Central memory CD4-positive, alpha-beta T cell (primary cell): ENCODE measurements at places on chromosomes 2 and 18.

- no peak for DNase-seq
These were observed 59.9 kb downstream of the SMAD2 start for GRCh38 chr18:47870605-47871004.

DNA sequence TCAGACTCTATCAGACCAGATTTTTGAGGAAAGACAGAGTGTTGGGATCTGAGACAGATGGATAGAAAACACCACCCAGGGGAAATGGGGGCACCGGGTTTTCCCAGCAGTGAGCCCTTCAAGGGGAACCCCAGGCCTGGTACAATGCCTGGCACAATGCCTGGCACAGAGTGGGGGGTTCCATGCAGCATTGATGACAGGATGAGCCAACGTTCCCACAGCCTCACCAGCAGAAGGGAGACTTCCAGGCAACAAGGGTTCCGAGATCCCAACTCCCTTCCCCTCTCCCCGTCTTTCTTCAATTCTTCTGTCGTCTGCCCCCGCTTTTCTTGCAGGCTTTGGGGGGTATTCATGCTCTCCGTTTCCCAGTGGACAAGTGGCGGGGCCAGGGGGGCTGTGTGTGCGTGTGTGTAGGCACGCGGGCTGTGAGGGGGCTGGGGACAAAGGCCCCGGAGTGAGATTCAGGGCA, 132.1 kb upstream of the HAAO start:
- no peak for DNase-seq

- no peak for DNase-seq
These were observed 24.0 kb upstream of the DSEL start for GRCh38 chr18:67540559-67540958.

GRCh38 chr2:19872302-19872701, 29.5 kb downstream of the TTC32 start:
- no peak for DNase-seq

- no peak for DNase-seq
These were observed 306.0 kb downstream of the CLIP4 start for GRCh38 chr2:29420999-29421782.

DNA sequence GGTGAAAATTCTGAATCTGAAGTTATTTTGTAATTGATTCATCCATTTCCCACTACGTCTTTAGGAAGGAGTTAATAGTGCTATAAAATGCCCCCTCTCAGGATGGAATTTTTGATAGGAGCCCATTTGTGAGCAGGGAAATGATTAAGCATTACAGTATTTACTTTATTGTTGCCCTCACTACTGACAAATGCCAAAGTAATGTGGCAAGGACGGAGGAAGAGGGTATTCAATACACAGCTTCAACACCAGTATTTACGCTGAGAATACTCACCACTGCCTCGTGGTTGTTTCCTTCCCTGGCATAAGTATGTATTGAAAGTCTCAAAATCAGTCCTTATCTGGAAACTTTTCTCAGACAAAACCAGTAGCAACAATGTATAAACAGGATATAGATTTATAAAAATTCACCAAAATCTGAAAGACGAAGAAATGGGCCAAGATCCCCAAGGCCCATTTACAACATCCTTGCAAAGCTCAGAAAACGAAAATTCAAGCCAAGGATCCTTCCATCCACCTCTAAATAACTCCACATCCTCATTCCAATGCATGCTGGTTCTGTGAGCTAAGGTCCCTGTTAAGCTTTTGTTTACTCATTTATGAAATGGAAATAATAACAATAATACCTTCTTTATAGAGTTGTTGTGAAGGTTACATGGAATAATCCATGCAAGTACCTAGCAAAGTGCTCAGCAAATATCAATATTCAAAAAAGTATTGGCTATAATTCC, 29.3 kb downstream of the FEZ2 start:
- DNase-seq, result no peak

- no peak for DNase-seq
These were observed 3.2 kb upstream of the KIDINS220 start for GRCh38 chr2:8840475-8841091.

- DNase-seq, result no peak
These were observed 101.8 kb downstream of the CD226 start for GRCh38 chr18:69845593-69846506.

DNA sequence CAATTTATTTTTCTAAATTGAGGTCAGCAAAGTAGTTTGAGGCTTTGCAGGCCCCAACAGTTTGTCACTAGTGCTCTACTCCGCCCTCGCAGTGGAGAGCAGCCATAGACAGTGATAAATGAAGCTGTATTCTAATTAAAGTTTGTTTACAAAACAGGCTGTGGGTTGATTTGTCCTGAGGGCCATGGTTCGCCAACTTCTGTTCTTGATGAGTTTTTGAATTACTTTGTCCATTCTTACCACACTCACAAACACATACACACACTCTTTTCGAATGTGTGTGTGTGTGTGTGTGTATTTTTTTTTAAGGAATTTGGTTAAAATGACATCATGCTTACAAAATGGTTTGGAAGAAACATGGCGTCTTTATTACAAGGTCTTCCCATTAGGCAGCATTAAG, 68.6 kb downstream of the MTCL1 start:
- DNase-seq, result no peak

- no peak for DNase-seq
These were observed 219.9 kb upstream of the FBXO11 start for GRCh38 chr2:48126162-48126561.

- no peak for DNase-seq
These were observed 198.7 kb downstream of the MCFD2 start for GRCh38 chr2:46716927-46717326.

DNA sequence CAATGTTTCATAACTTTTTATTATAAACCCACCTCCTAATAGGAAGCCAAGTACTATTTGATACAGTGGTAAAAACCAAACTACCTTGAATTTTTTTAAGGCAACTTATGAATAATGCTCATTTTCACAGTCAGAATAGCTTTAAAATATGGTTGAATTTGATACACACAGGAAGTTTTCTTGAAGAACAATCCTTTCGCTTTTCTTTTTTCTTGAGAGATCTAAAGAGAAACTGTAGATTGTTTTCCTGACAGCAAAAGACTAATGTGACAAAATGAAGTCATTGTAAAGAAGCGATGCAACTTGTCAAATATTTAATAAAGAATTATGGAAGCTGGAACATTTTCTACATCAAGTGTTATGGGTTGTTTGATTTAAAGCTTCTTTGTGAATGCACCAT, 227.7 kb downstream of the ALPK2 start:
- DNase-seq, result no peak

DNA sequence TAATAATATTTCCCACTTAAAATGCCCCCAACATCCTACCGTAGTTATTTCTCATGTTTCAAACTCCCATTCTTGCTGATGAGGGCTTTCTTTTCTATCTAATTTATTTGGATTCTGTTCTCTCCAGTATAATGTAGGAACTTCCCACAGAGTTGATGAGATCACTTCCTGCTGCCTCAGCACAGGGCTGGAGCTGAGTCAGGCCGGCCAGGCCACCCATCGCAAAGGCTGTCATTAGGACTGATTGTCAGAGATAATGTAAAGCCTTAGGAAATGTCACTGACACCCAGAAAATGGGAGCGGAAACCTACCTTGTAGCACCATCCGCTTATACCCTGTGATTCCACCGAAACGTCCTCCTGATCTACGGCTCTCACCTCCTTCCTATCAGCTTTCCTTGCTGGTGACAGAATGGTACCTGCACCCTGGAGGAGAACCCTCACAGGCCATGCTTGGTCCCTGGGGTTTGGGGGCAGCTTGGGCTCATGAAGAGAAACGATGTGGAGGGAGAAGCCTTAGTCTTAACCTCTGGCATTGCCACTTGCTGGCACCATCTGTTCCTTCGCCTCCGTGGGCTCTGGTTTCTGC, 672.8 kb upstream of the ID2 start:
- no peak for DNase-seq

GRCh38 chr2:156653675-156654074, 217.5 kb downstream of the GPD2 start:
- no peak for DNase-seq

GRCh38 chr2:246489-247144, 17.2 kb downstream of the SH3YL1 start:
- DNase-seq, result peak; percentile 29

GRCh38 chr2:74887445-74887951, 53.6 kb downstream of the HK2 start:
- no peak for DNase-seq

- DNase-seq, result no peak
These were observed 372.8 kb downstream of the MTX2 start for GRCh38 chr2:176642074-176642473.

- DNase-seq, result peak; percentile 55
These were observed 32.2 kb downstream of the QPCT start for GRCh38 chr2:37376421-37377186.

- DNase-seq, result no peak
These were observed 499 bp downstream of the COBLL1 start for GRCh38 chr2:164840930-164841718.

- no peak for DNase-seq
These were observed 256.3 kb downstream of the CCDC178 start for GRCh38 chr18:33184175-33184574.

DNA sequence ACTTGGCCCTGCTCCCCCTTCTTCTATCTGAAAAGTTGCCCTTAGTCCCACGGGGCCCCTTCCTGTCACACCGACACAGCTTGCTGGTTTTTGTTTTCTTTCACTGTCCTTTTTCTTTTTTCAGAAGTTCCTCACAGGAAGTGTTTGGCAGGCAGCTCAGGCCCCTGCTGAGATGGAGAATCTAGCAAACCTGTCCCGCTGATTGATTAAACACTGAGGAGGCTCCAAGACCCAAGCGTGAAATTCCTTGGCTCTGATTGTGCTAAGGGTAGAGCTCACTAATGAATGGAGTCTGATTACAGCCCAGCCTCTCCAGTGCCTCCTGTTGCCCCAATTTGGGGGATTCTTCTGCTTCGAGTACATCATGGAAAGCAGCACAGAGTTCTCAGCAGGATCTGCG, 365.9 kb upstream of the MEX3C start:
- DNase-seq, result no peak

DNA sequence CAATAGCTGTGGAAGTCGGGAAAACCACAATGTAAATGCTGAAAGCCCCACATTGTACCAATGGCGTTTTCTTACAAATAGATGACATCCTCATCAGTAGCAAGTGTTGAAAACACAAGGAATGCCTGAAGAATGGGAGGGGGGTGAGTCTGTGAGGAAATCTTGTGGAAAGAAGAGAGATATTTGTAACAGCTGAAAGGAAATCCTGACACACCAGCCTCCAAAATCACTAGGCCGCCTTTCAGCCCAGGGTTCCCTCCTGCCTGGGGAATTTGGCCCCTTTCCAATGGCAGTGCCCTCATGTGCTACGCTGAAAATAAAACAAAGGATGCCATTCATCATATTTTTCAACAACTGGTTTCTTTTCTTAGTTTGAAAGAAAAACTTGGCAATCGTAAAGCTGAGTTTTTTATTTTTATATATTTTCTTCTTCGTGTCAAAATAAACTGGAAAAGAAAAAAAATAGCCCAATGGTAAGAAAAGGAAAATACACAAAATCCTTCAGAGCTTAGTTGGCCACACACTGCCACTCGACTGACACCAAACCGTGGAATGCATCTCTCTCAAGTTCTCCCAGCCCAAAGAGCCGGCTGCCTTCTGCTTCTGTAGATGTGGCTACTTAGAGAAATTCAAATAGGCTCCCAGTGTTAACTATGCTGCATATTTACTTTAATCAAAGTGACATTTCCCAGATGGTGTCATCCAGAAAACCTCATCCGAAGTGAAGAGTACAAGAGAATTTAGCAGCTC, 52.0 kb downstream of the FTCDNL1 start:
- DNase-seq, result no peak

- no peak for DNase-seq
These were observed at the start of gene GREB1L for GRCh38 chr18:21242141-21242779. TSS of gene GREB1L (plus strand) at chr18:21242232. CDS start at chr18:21383519, 141,287 bp downstream.

DNA sequence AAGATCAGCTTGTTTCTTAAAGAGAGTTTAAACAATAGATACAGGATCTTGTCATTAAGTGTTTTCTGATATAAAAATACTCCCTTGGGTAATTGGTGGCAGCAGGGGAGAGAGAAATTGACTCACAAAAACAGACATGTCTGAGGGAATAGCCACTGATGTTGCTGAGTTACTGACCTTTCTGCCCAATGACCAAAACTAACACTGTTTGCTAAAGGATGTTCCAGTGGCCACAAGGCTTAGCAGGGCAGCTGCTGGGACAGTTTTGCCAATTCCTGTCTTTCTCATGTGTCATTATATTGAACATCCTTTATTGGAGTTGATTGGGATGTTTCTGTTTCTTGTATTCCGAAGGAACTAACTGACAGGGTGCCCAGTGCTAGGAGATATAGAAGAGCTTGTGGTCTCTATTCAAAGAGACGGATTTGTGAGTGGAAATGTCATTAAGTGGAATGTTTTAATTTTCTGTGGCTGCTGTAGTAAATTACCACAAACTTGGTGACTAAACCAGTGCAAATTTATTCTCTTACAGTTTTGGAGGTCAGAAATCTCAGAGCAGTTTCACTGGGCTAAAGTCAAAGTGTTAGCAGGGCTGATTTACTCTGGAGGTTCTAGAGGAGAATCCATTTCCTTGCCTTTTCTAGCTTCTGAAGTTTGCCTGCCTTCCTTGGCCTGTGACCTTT, 124.8 kb upstream of the RMDN2 start:
- no peak for DNase-seq

DNA sequence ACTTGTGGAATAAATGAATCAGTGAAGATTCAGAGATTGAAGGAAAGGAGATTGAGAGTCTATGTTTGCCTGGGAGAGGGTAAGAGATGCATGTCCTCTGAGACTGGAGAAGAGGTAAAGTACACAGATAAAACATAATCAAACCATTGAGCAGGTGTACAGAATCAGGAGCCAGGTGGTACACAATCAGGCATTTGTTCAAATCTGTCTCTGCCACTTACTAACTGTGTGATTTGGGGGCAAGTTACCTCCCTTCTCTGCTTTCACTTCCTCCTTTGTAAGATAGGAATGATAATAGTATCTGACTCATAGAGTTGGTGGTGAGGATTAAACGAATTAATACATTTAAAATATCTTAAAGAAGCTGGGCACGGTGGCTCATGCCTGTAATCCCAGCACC, 94.0 kb downstream of the CDK15 start:
- no peak for DNase-seq

DNA sequence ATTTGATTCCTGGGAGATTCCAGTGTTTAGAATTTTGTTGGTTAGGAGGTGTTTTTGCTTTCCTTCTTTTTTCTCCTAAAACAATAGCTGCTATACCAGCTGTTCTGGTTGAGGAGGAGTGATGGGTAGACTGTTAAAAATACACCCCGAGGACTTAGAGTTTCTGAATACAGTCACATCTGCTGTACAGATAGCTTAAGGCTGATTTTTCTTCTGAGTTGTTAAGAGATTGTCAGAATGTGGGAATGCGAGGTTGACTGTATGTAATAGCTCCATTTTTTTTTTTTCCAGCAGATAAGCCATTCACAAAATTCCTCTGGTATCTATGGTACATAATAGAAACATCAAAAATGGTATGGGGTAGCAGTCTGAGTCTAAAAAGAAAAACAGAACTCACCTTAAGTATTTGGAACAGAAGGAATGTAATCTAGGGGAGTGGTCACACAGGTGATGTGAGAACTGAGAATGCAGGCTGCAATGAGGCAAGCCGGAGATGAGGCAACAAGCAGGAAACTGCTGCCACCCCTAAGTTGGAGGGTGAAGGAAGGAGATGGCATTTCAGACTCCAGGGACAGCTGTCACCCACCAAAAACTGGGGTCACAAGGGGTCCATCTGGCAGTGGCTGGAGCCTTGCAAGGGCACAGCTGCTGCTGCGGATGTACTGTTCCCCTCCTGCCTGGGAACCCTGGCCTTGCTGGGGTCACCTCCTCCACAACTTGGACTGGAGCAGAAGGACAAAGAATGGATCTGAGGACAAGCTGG, 2.4 kb downstream of the DGKD start:
- DNase-seq, result no peak
